ENCODE measurements at places on chromosomes 16 and 17. TPM values are rescaled to one million over a fixed set of nuclear protein-coding genes. Genes with fewer than 3 reads are reported as not detected.

NKD1 gene
- total RNA-seq = under 0.01 TPM

MYH13 gene
- total RNA-seq = not detected

MMP25 gene
- not detected for total RNA-seq

MRPL12 gene
- 7.6 TPM for total RNA-seq

SMPD3 gene
- 0.09 TPM for total RNA-seq

EME1 gene
- total RNA-seq = 0.52 TPM

GALR2 gene
- not detected for total RNA-seq

SULT1A4 gene
- 2.7 TPM for total RNA-seq

KRTAP1-1 gene
- total RNA-seq = not detected

SBK1 gene
- total RNA-seq = not detected

CCDC43 gene
- total RNA-seq = 24.9 TPM

CDK5RAP3 gene
- total RNA-seq = 150 TPM

GJD3 gene
- 2.4 TPM for total RNA-seq

CES5A gene
- not detected for total RNA-seq

TVP23C gene
- total RNA-seq = 32.6 TPM

ACSF2 gene
- 47.8 TPM for total RNA-seq

GNG13 gene
- total RNA-seq = not detected

RPH3AL gene
- total RNA-seq = 1.7 TPM

ZNF629 gene
- total RNA-seq = 6.2 TPM
